ENCODE measurements at places on chromosomes 3 and 15.

DNA sequence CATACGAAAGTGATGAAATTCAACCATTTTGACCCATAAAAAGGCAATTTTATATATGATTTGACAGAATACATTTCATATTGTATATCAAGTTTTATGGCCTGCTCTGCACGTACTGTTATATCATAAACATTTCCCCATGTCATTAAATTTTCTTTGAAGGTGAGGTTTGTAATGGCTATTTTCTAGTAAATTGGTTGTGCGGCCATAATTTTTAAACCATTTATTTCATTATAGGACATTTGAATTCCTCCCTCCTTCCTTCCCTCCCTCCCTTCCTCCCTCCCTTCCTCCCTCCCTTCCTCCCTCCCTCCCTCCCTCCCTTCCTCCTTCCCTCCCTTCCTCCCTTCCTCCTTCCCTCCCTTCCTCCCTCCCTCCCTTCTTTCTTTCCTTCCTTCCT lies 87.4 kb upstream of the AGBL1 start:
- no peak for DNase-seq

DNA sequence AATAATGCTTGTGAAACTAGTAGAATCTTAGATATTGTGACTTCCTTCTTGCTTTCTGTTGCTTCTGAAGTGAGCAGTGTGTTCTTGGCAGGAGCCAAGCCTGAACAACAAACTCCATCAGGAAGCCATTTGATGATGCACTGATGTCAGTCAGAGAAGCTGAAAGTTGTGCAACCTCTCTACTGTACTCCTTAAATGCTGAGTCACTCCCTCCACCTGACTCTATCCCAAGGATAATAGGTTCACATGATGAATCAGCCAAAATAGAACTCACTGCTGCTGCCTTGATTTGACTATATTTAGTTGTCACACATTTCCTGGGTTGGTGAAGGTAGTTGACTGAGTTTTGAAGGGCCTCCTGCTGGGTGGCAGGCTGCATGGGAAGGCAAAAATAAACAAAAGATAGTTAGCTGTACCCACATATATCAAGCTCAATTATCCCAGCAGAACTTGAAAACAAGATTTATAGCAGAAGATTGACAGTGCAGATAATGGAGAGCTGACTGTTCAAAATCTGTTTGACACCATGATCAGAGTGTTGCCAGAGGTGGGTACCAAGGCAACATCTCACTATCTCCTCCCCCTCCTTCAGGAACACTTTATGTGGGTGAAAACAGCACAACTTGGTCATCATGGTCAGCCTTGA lies 328.4 kb upstream of the DPH6 start:
- no peak for DNase-seq

DNA sequence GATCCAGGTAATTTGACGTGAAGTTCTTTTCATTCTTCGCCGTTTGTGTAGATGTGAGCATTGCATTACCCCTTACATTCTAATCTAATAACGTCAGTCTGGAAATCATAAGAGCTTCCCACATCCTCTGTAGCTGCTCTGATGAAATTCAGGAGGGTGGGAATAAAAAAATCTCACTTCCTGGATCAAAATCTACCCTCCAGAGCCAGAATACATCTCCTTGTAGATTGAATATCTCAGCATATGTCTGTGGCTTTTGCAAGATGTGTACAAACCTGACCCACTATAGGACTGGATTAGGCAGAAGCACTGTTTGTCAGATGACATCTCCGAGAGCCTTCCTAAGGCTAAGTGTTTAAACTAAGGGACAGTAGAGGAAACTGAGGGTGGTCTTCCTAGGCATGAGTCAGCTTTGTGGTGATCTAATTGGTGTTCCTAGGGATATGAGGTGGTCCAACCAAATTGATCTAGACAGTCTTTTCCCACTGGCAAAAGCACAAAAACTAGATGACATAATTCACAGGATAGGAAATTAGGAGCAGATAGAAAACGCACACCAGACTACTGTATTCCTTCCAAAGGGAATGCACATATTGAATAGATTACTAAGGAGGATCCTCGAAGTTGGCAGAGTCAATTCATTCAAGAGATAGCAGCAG lies 216.3 kb upstream of the LRTM1 start:
- DNase-seq, result no peak

- DNase-seq, result no peak
Measured at GRCh38 chr3:38575279-38575843, 74.1 kb downstream of the SCN5A start.

GRCh38 chr3:146454796-146455195 lies 14.6 kb downstream of the PLSCR2 start:
- DNase-seq, result no peak

GRCh38 chr3:79039192-79039591 lies 728.6 kb downstream of the ROBO1 start:
- DNase-seq, result no peak

- DNase-seq, result no peak
Measured at GRCh38 chr15:75869446-75869845, 26.2 kb downstream of the UBE2Q2 start.

DNA sequence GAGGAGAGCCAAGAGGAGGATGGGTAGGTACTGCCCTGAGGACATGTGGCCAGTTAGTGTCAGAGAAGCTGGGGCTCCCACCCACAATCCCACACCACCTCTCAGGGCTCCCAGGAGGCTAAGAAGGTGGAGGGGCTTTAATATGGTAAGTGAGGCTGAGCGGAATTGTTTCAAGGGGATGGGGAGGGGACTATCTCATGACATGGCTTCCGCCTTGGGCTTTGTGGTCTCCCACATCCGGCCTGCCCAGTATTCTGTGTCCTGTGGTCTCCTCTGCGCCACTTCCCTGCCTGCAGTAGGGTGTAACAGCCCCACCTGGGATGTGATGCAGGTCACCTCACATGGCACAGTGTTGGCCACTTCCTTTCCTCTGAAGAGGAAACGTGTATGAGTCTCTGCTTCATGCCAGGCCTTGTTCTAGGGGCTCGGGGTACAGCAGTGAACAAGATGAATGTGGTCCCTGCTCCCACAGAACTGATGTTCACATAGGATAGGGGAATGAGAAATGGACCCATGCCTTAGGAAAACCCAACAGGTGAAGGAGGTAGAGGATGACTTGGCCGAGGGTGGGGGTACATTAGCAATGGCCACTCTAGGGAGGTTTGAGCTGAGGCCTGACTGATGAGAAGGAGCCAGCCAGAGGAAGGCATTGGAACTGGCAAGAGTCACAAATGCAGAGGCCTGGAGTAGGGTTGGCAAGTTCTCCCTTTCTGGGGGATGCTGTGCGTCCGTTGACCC lies 3.2 kb downstream of the NEIL1 start:
- DNase-seq, result peak; percentile 72

DNA sequence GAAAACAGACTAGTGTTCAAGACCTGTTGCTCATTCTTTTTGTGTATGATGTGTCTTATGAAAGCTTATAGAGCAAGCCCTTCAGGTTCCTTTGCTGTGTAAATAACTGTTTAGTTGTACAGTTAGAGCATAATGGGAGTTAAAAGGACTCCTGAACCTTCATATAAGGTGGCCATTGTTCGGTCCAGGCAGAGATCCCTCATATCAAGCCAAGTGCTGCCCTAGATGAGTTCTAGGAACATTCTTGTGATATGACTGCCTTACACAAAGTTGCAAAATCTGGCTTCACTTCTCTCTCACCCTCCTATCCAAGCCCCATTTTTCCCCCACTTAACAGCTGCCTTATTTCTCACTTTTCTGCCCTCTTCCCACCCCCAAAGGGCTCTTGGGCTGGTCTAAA lies 26.9 kb downstream of the GYG1 start:
- no peak for DNase-seq

DNA sequence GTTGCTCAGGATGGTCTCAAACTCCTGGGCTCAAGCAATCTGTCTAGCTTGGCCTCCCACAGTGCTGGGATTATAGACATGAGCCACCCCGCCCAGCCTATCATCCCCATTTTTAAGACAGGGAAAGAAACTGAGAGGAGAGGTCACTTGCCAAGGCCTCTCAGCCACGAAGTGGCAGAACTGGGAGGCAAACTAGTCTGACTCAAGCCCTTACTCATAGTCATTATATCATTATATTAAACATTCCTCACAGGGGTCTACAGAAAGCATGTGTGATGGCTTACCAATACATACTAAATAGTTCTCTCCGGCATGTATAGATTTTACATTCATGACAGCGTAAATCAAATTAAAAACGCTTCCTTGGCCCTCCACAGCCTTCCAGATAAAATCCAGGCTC lies 62.0 kb upstream of the ZBTB38 start:
- no peak for DNase-seq

DNA sequence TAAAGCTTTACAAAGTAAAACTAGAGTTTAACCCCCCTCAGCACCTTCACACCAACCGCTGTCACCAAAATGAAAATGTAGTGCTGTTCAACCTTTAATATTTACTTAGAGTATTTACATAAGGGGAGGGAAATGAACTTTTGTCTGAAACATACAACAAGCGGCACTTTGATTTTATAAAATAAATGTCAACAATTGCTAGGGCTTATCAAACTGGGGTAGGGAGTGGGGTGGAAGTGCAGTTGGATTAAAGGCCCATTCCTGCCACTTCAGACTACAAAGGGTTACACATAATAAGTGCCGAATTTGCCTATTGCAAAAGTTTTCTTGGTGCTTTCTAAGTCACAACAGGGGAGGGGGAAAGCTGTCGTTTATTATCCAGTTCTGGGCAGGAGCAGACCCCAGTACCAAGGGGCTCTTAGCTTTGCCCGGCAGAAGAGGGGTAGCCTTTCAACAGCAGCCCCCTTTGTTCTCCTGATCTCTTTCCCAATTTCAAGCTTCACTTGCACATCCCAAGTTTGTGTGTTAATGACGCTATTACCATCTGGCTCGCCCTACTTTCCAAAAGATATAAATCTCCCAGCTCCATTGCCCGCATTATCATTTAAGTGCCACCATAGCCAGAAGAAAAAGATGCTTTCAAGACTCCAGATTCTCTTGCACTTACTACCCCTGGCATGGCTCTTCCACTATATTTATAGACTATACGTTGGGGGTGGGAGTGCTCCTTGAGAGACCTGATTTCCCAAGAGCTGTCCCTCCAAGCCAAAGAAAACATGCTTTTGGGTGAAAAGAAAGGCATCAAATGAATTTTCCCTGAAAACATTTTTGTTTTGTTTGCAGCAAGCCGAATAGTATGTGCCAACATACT lies 17.0 kb downstream of the SOX2 start:
- DNase-seq, result no peak

- DNase-seq, result no peak
Measured at GRCh38 chr15:97748576-97748975, 211.9 kb upstream of the ARRDC4 start.

- DNase-seq, result no peak
Measured at GRCh38 chr15:51181905-51182304, 87.2 kb upstream of the TNFAIP8L3 start.

DNA sequence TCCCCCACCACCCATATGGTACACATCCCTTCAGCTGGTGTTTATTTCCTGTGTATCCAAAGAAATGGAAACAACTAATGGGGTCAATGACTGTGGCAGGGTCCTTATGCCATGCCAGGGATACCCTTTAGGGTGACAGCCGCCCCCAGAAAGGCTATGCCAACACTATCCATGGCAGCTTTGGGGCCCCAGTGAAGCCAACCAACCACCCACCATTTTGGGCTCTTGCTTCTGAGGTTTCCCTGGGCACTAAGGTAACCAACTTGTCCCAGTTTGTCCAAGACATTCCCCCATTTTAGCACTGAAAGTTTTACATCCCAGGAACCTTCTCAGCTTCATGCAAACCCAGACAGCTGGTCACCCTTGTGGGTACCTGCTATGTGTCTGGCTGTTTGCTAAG lies 233.1 kb downstream of the VPS13C start:
- DNase-seq, result no peak

DNA sequence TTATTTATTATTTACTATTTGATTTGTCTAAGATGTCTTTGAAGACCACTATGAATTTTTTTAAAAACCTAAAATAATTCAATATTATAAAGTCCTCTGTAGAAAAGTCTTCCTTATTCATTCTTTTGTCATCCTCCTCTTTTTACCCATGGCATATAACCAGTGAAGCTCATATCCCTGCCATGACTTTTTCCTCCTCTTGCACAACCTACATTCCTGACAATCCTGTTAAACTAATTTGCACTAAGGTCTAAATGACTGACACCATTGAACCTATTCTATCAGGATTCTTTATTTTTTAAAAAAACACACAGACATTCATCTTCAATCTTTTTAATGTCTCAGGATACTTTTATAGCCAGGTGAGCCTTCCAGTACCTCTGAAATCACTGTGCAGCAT lies 159.9 kb upstream of the SLC2A2 start:
- DNase-seq, result no peak
